ENCODE measurements at places on chromosomes 3 and 15.

GRCh38 chr15:49832511-49832910 lies 211.7 kb downstream of the DTWD1 start:
- no peak for DNase-seq

DNA sequence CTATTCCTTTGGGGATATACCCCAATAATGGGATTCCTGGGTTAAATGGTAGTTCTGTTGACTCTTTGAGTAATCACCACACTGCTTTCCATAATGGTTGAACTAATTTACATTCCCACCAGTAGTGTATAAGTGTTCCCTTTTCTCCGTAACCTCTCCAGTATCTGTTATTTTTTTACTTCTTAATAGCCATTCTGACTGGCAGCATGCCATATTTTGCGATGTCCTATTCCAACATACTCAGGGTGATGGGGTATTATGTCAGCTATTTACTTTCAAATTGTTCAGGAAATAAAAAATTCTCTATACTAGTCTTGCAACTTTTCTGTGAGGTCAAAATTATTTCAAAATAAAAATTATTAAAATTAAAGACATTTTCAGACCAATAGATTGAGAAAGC lies 9.1 kb upstream of the PARP14 start:
- no peak for DNase-seq

- no peak for DNase-seq
Observed at GRCh38 chr3:158679547-158680000, 7.1 kb upstream of the LXN start.

DNA sequence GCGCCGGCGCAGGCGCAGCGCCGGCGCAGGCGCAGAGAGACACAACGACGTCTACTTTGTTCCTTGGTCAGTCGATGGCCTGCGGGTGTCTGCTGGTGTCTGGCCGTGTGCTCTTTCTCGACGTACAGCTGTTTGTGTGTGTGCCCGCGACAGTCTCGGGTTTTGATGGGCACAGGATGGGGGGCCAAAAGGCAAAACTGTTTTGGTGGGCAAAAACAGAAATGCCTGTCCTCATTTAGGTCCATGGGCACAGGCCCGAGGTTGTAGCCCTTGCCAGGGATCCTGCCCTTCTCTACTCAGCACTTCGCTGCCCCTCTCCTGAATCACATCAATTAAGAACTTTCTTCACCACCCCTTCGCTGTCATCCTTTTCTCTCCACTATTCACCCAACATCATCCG lies 184.8 kb upstream of the CHL1 start:
- no peak for DNase-seq

GRCh38 chr3:131082871-131083863 lies 56.5 kb downstream of the NEK11 start:
- no peak for DNase-seq

DNA sequence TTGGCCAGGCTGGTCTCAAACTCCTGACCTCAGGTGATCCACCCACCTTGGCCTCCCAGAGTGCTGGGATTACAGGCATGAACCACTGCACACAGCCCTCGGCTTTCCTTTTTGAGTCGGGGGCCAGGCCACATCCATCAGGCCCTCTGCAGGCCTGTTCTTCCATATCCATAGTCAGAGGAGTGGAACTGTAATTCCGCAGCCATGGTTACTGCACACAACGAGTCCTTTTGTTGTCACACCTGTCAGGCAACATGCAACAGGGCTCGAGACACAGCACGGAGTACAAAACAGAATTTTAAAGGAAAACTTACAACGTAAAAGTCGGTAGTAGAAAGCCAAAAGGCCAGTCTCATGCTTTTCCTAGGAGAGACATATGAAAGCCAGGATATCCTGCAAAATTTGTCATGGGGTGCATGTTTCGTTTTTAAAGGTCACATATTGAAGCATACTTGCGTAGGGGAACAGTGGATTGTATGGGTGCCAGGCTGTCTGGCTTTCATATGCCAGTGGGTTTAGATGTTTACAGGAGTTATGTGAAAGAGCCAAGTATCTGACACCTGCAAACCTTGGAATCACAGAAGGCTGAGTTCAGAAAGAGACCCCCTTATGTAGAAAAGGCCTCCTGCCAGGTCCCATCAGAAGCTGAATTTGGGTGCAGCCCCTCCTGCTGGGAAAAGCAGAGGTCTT lies 63.2 kb upstream of the LPP start:
- DNase-seq = no peak

GRCh38 chr3:84959470-84960271 lies 882 bp downstream of the CADM2 start:
- DNase-seq = no peak

- DNase-seq = no peak
Observed at GRCh38 chr3:124636863-124637296, 93.4 kb upstream of the UMPS start.

GRCh38 chr3:101829874-101830273 lies 19.4 kb upstream of the NFKBIZ start:
- no peak for DNase-seq

- no peak for DNase-seq
Observed at GRCh38 chr3:189914799-189915198, 205.9 kb downstream of the P3H2 start.

- no peak for DNase-seq
Observed at GRCh38 chr3:187186375-187186774, 10.9 kb upstream of the RTP1 start.

DNA sequence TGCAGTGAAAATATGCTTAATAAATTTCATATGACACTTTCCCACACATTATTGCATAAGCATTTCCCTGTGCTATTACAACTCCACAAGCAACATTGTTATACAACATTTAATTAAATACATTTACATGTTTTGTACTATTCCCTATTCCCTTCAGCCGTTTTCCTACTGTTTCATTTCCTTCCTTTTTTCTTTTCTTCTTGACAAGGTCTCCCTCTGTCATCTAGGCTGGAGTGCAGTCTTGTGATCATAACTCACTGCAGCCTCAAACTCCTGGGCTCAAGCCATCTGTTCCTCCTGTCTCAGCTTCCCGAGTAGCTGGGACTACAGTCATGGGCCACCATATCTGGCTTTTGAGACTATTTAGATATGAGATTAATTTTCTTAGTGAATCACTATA lies 254.7 kb downstream of the NFKBIZ start:
- DNase-seq = no peak

DNA sequence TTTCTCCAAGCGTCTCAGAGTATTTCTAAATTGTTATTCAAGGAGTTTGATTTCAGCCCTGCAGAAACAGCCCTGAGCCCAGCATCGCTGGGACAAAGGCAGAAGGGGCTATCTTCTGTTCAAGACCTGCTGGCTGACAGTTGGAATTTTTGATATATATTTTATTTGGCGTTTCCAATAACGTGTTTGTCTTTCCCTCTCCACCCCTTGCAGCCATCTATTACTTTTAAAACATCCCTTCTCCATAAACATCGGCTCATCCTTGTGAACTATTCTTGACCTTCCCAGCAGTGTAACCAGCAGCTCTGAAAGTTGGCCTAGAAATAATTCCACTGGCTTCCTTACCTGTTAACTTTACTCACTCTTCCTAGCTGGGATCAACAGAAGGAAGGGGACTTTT lies 5.5 kb upstream of the MEIS2 start:
- no peak for DNase-seq

DNA sequence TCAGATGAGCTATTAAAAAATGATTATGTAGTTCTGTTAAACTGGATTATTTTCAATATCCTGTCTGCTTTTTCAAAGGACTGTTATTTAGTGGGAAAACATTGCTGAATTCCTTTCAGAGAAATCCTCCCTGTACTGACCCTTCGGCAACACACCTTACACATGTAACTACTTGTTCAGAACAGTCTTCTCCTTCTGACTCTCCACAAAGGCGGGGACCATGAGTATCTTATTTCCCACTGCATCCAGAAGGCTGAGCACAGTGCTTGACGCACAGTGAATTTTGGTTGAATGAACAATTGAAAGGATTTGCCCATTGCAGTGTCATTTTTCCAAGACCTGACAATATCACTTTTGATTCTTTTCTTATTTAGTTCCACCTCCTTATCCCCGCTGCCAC lies 23.1 kb upstream of the CFAP161 start:
- DNase-seq = no peak

Measured in central memory CD8-positive, alpha-beta T cell (primary cell).